ENCODE measurements at places on chromosomes 3 and 15.

GRCh38 chr3:115996420-115997108 lies 373.3 kb downstream of the GAP43 start:
- DNase-seq = no peak

DNA sequence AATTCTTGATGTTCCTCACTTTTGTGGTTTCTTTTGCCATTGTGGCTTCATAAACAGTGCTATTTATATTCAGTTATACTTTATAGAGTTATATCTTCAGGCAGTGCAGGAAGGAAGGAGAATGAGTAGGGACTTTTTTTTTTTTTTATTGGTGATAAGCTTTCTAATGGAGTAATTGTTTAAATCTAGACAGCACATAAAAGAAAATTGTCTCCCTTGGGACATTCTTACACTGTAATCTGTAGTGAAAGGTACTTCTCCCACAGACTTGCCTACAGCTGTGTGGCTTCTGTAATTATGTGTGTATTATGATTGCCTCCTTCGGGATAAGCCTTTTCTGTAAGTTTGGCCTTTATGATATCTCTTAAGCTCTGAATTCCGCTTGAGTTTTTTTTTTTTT lies 41.6 kb downstream of the WDR76 start:
- no peak for DNase-seq

DNA sequence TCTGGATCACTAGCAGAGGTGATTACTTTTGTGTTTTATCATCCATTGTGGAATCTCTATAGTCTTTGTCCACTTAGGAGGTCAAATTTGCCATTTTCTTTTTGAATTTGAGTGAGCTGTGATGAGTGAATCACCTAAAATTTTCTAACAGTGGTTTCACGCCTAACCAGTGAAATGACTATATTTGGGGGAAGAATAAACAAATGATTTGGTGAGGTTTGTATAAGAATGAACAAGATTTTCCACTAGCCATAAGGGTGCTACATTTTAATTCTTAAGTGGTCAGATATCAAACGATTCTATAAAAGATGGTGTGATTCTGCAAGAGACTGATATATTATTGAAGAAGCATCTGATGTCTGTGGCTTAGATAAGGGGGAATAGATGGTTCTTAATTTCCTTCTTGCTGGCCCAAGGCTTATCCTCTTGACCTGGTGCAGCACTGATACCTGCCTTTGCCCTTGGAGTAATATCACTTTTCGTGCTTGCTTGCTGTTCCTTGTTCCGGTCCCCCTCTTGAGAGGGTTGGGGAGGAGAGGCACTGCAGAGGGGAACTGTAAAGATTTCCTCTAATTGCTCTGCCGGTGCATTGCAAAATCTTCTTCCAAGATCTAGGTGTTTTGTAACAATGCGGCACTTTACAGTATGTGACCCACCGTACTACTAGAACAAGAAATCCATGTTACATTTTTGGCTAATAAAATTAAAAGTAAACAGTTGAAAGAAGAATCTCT lies 14.5 kb downstream of the C3orf20 start:
- no peak for DNase-seq

DNA sequence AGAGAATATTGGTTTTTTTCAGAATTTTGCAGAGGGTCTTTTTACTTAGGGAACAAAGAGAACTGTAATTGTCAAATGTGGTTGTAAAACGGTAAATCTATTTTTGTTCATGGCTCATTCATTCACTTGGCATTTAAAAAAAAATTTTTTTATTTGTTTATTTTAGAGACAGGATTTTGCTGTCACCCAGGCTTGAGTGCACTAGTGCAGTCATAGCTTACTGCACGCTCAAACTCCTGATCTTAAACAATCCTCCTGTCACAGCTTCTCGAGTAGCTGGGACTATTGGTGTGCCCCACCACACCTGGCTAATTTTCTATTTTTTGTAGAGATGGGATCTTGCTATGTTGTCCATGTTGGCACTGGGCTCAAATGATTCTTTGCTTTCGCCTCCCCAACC lies 301.8 kb downstream of the LPP start:
- no peak for DNase-seq

DNA sequence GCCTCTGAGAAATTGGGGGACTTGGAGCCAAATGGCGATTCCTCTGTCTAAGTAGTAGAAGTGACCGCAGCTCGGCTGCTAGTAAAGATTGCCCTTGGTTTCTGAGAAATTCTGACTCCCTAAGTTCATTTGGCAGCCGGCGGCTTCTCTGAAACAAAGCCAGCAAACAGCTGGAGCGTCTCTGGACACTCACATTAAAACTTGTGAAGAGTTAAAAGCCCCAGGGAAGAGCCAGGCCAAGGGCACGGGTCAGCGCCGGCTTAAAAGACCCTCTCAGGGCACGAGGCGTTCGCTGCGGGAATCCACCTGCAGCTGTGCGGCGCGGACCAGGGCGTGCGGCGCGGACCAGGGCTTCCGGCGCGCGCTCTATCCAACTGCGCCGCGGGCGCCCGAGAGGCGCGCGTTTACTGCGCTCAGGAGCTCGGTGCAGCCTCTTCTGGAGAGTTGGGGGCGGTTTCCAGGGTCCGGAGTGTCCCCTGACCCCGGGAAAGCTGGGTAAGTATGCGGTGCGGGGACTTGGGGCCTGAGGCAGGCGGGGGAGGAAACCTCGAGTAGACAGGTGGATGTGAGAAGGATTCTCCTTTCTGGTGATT lies at the start of gene COL6A5:
COL6A5 (plus strand) TSS at position 186 of the 593 bp plus-strand sequence. CDS start 27,967 bp downstream, outside the sequence.
- no peak for DNase-seq

DNA sequence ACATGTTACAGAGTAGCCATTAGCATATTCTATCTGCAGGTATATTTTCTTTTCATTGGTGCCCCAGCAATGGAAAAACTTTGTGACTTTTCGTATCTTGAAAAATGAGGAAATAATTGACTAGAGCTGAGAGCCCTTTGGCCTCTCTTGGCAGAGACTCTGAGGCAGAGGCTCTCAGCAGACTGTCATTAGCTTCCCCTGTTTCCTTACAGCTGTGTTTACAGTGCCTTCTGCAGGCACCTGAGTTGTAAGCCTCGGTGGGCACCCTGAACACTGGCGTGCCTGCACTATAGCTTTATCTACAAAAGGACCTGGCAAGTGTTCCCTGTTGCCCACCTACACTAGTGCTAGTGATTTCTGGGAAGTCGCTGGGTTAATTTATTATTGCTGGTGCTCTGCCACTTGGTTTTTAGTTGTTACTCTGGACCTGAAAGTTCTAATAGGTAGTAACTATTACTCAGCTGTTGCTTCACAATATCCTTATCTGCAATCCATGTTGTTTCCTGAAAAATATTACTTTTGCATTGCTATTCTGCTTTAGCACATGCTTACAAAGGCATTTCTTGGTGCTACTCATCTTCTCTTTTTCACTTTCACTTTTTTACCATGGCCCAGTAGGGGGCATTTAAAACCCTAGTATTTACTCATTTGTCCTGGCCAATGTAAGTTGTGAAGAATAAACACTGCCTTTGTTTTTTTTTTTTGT lies 7.8 kb upstream of the GPR171 start:
- no peak for DNase-seq

DNA sequence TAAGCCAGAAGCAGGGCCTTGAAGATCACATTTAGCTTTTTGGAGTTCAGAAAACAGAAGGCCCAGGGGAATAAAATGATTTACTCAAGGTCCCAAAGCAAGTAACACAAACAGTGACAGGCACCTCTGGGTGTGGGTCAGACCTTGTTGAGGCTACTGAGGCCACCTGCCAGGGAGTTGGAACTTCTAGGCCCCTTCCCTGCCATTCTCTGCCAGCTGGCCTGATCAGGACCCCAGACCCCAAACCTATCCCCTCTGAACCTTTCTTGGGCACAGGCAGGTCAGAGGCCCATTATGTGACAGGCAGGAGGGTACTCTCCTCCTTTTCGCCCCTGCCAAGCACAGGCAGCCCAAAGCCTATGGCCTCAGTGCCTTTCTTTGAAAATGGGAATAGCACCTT lies 49.4 kb upstream of the ATP2B2 start:
- DNase-seq = no peak

DNA sequence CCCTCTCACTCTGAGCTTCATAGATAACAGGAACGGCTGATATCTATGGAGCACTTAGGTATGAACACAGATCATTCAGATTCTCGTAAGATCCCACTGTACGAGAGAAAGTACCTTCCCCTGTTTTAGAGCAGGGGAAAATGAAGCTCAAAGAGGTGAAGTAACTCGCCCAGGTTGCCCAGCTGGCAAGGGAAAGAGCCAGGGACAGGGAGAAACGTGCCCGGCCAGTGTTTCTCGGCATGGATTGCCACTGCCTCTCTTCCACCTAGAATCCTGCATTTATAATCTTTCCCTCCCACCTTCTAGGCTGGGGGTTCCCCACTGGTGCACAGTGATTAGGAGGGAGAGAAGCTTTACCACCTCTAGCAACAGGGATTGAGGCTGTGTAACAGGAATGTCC lies 39.0 kb downstream of the EHD4 start:
- DNase-seq = no peak

DNA sequence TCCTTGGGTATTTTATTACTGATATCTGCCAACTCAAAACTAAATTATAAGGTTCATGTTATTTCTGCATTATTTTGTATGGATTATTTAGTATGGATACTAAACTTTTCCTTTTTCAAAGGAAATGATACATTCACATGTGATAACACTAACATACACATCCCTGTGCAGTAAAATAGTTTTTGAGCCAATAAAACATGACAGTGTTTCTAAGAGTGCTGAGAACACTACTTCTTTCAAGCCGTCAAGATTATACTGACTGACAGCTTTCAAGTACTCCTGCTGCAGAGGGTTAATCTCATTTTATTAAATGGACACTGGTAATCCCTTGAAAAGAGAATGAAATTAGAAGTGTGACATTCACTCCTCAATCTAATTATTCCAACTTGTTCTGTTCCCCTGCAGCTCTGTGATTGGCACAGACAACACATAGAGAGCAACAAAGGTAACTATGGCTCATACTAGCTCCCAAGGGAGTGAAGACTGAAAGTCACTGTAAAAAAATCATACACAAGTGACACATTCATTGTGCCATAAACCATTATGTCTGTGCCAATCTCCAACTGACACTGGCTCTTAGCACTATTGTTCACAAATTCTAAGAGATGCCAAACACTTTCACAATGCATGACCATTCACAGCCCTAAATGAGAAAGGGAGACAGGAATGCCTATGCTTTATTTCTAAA lies 468.6 kb downstream of the SHQ1 start:
- no peak for DNase-seq

- no peak for DNase-seq
These were observed 39.0 kb downstream of the CD86 start for GRCh38 chr3:122094125-122094524.

GRCh38 chr3:151873398-151873797 lies at the start of gene SUCNR1:
Gene SUCNR1, plus strand, starts transcription at chr3:151873643. Its CDS starts 6,250 bp downstream, at chr3:151879893.
- DNase-seq = no peak

All from fibroblast of skin of left quadriceps (primary cell).